ENCODE measurements at places on chromosomes 1 and 21. TPM values are rescaled to one million over a fixed set of nuclear protein-coding genes. Genes with fewer than 3 reads are reported as not detected.

- no peaks in the 10 kb centered on the region for H3K36me3 ChIP-seq
- H3K27ac ChIP-seq, result peak overlapping the region; percentile 69
- H3K27me3 ChIP-seq, result no peaks in the 10 kb centered on the region
- peaks cover 9% of the 10 kb centered on the region for H3K4me1 ChIP-seq
Measured at GRCh38 chr1:43858324-43858723, 75.3 kb upstream of the ARTN start.

GRCh38 chr1:46039571-46040052 is 92.8 kb downstream of the PIK3R3 start:
- no peak overlapping the region for H3K27ac ChIP-seq
- no peak overlapping the region for H3K4me3 ChIP-seq
- peaks cover 15% of the 10 kb centered on the region for H3K4me1 ChIP-seq

GRCh38 chr1:75135573-75136194 is 1.5 kb downstream of the LHX8 start:
- DNase-seq, result peak; percentile 53
- H3K4me1 ChIP-seq, result peaks cover 72% of the 10 kb centered on the region
- H3K27ac ChIP-seq, result no peak overlapping the region
- no peaks in the 10 kb centered on the region for H3K36me3 ChIP-seq
- peak overlapping the region; percentile 75 for H3K4me3 ChIP-seq

GRCh38 chr1:54705153-54705552 is 10.5 kb upstream of the TTC4 start:
- H3K4me3 ChIP-seq, result no peak overlapping the region
- H3K36me3 ChIP-seq, result no peaks in the 10 kb centered on the region
- DNase-seq, result no peak
- no peaks in the 10 kb centered on the region for H3K27me3 ChIP-seq
- no peaks in the 10 kb centered on the region for H3K4me1 ChIP-seq
- no peak overlapping the region for H3K27ac ChIP-seq

- DNase-seq, result no peak
- peaks cover 38% of the 10 kb centered on the region for H3K4me1 ChIP-seq
- no peaks in the 10 kb centered on the region for H3K36me3 ChIP-seq
- peak overlapping the region; percentile 100 for H3K27ac ChIP-seq
- peak overlapping the region; percentile 84 for H3K4me3 ChIP-seq
Measured at GRCh38 chr1:196609370-196609737, 1.1 kb upstream of the KCNT2 start.

TRPM2 gene
- 0.50 TPM for polyA plus RNA-seq

RAP1GAP gene
- 5.0 TPM for polyA plus RNA-seq
